Hepatocyte (in vitro differentiated cells): ENCODE measurements at places on chromosomes 5 and 9. TPM values are rescaled to one million over a fixed set of nuclear protein-coding genes. Genes with fewer than 3 reads are reported as not detected.

FOXD4L4 gene
- polyA plus RNA-seq, result 0.16 and 0.19 TPM in 2 replicates

ANXA2R gene
- 3.2 and 4.5 TPM in 2 replicates for polyA plus RNA-seq

NUTM2F gene
- 0.29 and 0.89 TPM in 2 replicates for polyA plus RNA-seq

SPINK13 gene
- polyA plus RNA-seq, result 0.79 and 3.1 TPM in 2 replicates

PCDHGB1 gene
- 0.57 TPM in 1 of 2 replicates, not detected in the other for polyA plus RNA-seq
